ENCODE measurements at places on chromosomes 5 and 9. TPM values are rescaled to one million over a fixed set of nuclear protein-coding genes. Genes with fewer than 3 reads are reported as not detected.
A peak's percentile ranks its signal among the peaks of the same experiment; 100 is the strongest.

CDH10 gene
- total RNA-seq, result under 0.01 TPM

GRCh38 chr9:96555567-96556386 lies 63.9 kb downstream of the CDC14B start:
- DNase-seq, result no peak

PROB1 gene
- 5.1 TPM for total RNA-seq

- no peak for DNase-seq
Measured at GRCh38 chr9:136306211-136307208, 2.6 kb upstream of the CCDC187 start.

GRCh38 chr5:73321757-73322436 lies 126.7 kb downstream of the FOXD1 start:
- DNase-seq, result no peak

GRCh38 chr9:34690983-34691935 lies at the start of gene CCL19:
Gene CCL19 (minus strand): TSS chr9:34691276. CDS start chr9:34691139, 137 bp downstream.
- no peak for DNase-seq

BTNL8 gene
- total RNA-seq, result 0.13 TPM

PCDHA1 gene
- total RNA-seq, result not detected

FOXD4L3 gene
- total RNA-seq, result under 0.01 TPM

GRCh38 chr9:117164512-117164911 lies 250.3 kb downstream of the ASTN2 start:
- no peak for DNase-seq

GRCh38 chr5:176776141-176776865 lies 34.1 kb upstream of the UNC5A start:
- no peak for DNase-seq

DNA sequence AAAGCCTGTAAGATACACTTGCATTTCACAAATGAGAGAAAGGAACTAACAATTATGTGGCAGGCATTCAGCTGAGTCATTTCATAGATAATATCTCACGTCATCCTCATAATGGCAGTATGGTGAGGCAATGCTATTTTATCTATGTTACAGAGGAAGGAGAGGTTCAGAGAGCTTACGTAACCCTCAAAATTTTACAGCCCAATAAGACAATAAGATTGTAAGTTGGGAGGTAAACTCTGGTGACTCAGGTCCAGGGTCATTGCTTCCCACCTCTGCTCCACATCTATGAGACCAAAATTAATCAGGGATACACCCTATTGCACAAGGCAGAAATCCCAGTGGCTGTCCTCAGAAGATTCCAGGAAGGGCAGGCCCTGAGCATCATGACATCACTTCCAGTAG lies 309.7 kb downstream of the NSG2 start:
- no peak for DNase-seq

GRCh38 chr9:71213633-71214032 lies 92.2 kb upstream of the TRPM3 start:
- DNase-seq, result no peak

TEX48 gene
- not detected for total RNA-seq

DNA sequence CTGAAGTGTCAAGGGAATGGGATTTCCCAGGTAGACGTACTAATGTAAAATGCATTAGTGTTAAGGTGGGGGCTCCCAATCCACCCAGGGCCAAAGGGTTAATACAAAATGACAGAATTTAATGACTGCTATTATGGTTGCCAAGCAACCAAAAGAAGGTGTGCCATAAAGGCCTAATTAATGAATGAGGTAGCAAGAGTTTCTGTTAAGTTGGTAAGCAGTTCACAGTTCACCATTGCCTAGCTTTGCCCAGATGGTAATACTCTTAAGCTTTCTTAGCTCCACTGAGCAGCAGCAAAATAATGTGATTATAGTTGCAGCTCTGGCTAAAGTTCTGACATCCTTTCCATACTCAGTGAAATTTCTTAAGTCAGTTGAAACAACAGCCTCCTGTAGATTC lies 211.7 kb downstream of the DENND1A start:
- no peak for DNase-seq

GRCh38 chr9:38195737-38196161 lies 126.7 kb upstream of the SHB start:
- no peak for DNase-seq

GRCh38 chr5:61081741-61082140 lies 80.5 kb downstream of the SMIM15 start:
- no peak for DNase-seq

LCN1 gene
- not detected for total RNA-seq

FRMPD1 gene
- not detected for total RNA-seq

TAF11L14 gene
- not detected for total RNA-seq

- DNase-seq, result peak; percentile 74
Measured at GRCh38 chr9:114487607-114488300, 17.5 kb downstream of the WHRN start.

GRCh38 chr9:137789295-137789895 lies 88.2 kb upstream of the CACNA1B start:
- no peak for DNase-seq

GRCh38 chr5:161058781-161059180 lies 206.8 kb upstream of the ATP10B start:
- DNase-seq, result no peak

TAF11L10 gene
- total RNA-seq, result not detected

GRCh38 chr5:159768243-159768642 lies 148.0 kb upstream of the ADRA1B start:
- no peak for DNase-seq

DNA sequence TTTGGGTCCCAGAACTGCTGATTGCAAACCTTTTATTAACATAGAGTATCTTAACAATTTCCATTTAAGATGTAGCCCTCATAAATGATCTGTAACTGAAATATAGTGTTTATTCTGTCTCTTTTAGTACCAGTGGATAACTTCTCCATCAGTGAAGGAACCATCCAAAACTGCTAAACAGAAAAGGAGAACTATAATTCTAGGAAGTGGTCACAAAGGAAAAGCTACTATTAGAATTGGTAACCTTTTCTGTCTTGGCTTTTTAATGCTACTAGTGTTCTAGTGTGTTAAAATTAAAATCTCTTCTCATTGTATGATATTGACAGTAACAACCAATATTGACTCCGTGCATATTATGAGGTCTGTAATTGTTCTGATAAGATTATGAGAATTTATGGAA lies 12.8 kb downstream of the CEP78 start:
- DNase-seq, result no peak

SLC36A3 gene
- not detected for total RNA-seq

SPATA31A3 gene
- not detected for total RNA-seq

GRCh38 chr9:95635986-95636671 lies 119.4 kb upstream of the PTCH1 start:
- DNase-seq, result no peak

DNA sequence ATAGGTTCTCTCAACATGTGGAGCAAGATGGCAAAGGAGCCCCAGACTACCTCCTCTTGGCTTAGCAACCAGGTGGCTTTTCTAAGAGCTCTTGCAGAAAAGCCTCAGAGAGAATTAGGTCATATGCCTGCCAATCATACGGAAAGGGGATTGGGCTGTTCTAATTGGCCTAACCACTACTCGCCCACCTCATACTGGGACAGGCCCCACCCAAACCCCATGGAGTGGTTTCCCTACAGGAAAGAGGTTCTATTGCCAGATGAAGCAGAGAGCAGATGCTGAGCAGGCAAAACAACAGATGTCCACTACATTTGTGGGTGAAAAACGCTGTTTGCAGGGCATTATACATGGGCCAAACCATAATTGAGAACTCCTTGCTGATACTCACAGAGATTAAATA lies 29.0 kb downstream of the ABLIM3 start:
- peak; percentile 55 for DNase-seq

- peak; percentile 32 for DNase-seq
Measured at GRCh38 chr9:82989929-82990328, 73.0 kb downstream of the RASEF start.

TMEM174 gene
- total RNA-seq, result not detected

DNA sequence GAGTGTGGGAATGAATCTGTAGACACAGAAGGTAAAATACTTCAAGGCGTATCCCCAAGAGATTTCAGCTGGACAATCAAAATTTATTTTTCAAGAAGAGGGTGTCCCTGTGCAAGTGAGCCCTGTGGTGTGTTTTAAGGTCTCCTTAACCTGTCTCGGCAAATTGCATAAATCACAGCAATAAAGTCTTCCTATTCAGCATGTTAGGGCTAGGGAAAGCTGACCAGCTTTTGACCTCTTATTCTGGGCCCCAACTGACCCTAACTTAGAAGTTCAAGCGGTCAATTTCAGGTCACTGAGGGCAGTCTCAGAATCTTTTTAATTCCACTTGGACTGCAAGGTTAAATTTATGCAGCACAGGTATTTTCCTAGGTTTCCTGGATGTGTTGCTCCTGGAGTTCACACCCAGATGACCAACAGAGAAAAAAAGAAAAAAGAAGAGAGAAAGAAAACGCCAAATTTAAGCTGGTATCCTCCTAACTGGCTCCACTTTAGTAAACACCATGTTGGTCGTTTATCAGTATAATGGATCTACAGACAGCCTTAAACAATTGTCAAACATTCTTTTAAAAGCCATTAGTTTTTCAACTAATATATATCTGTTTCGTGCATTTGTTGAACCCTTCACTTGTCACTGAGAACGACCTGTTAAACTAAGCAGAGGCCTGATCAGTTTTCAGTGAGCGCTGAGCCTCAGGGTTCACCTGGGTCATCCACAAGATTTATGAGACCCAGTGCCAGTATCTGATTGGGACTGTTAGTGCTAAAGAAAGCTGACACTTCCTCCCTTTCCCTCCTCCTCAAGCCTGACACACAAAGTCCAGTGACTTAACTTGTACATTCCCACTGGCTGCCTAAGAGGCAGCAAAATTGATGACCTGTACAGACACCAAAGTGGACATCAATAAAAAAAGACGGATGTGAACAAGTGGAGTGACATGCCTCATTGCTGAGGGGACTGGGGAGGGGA lies 546.1 kb downstream of the NR2F1-AS1 start:
- peak; percentile 1 for DNase-seq

Data from dermis microvascular lymphatic vessel endothelial cell (primary cell).